PC-3 (cell line): ENCODE measurements at places on chromosomes 3 and 15. TPM values are rescaled to one million over a fixed set of nuclear protein-coding genes. Genes with fewer than 3 reads are reported as not detected.
A peak's percentile ranks its signal among the peaks of the same experiment; 100 is the strongest.

Gene RAD18
- 22.8 and 46.6 TPM in 2 replicates for total RNA-seq

Gene ASB7
- total RNA-seq = 7.8 and 9.6 TPM in 2 replicates

Gene EIF4E3
- 2.2 and 2.5 TPM in 2 replicates for total RNA-seq

Gene A4GNT
- not detected in 2 replicates for total RNA-seq

Gene C3orf49
- total RNA-seq = not detected in 2 replicates

Gene LIPH
- total RNA-seq = 0.35 and 1.0 TPM in 2 replicates

Gene ANKUB1
- total RNA-seq = not detected in 2 replicates

- no peak overlapping the region for H3K4me3 ChIP-seq
- DNase-seq = no peak
- H3K4me1 ChIP-seq = peaks cover 25% of the 10 kb centered on the region
- H3K27ac ChIP-seq = no peak overlapping the region
- no peaks in the 10 kb centered on the region for H3K27me3 ChIP-seq
Observed at GRCh38 chr15:37054336-37054735, 46.0 kb downstream of the MEIS2 start.

- DNase-seq = no peak
- no peak overlapping the region for H3K27ac ChIP-seq
- no peaks in the 10 kb centered on the region for H3K27me3 ChIP-seq
- peaks cover 12% of the 10 kb centered on the region for H3K36me3 ChIP-seq
Observed at GRCh38 chr15:101003706-101004105, 84.5 kb downstream of the LRRK1 start.

GRCh38 chr3:172042136-172042662, 2.8 kb downstream of the FNDC3B start:
- no peak for DNase-seq
- H3K27me3 ChIP-seq = no peaks in the 10 kb centered on the region
- no peak overlapping the region for H3K27ac ChIP-seq
- peak overlapping the region; percentile 95 for H3K4me3 ChIP-seq
- H3K4me1 ChIP-seq = peaks cover 39% of the 10 kb centered on the region
- H3K36me3 ChIP-seq = peaks cover 4% of the 10 kb centered on the region; the same call in 1 of the 2 replicates

- H3K27ac ChIP-seq = no peak overlapping the region
- no peaks in the 10 kb centered on the region for H3K36me3 ChIP-seq
- no peak overlapping the region for H3K4me3 ChIP-seq
Observed at GRCh38 chr3:28667646-28668621, 319.3 kb upstream of the AZI2 start.

- no peak overlapping the region for H3K4me3 ChIP-seq
- H3K36me3 ChIP-seq = no peaks in the 10 kb centered on the region
- no peaks in the 10 kb centered on the region for H3K27me3 ChIP-seq
- no peak for DNase-seq
- no peak overlapping the region for H3K27ac ChIP-seq
Observed at GRCh38 chr3:161940621-161940965, 444.0 kb downstream of the OTOL1 start.

DNA sequence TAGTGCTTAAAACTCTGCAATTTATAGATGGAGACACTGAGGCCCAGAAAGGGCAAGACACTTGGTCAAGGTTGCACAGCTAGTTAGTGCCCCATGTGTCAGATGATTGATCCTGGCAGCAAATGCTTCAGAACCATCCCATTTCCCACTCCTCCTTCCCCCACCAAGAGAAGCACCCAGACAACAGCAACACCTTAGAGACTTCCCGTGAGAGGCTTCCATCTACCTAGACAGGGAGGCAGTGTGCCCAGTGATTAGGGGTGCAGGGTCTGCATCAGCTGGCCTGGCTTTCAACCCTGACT, 77.6 kb downstream of the CORO2B start:
- H3K36me3 ChIP-seq = no peaks in the 10 kb centered on the region
- H3K27ac ChIP-seq = no peak overlapping the region
- H3K4me3 ChIP-seq = no peak overlapping the region
- no peak for DNase-seq

- no peaks in the 10 kb centered on the region for H3K36me3 ChIP-seq
- no peaks in the 10 kb centered on the region for H3K27me3 ChIP-seq
- H3K4me3 ChIP-seq = no peak overlapping the region
Observed at GRCh38 chr3:15973414-15973813, 175.6 kb upstream of the ANKRD28 start.

DNA sequence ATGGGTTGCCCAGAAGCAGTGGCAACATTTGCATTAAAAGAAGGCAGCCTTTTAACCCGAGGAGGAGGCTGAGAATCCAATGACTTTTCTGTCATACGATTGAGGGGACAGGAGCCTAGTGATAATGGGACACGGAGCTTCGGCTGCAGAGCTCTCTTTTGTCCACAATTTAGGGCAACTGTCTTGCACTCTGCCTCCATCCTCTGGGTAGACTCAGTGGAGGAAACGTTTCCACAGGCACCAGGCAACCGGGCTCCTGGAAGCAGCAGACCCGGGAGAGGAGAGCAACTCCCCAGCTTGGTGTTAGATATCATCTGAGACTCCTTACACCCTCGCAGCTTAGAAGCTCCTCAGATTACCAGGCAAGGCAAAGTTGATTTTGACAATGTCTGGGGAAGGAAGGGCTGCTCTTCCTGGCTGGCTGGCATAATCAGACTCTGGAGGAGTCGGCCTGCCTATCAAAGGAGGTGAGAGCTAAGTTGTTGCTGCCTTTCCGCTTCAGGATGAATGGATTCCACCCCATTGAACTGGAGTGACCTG, 43.5 kb upstream of the RNU6-1 start:
- H3K36me3 ChIP-seq = no peaks in the 10 kb centered on the region
- H3K27ac ChIP-seq = no peak overlapping the region
- H3K4me3 ChIP-seq = no peak overlapping the region
- DNase-seq = no peak
- no peaks in the 10 kb centered on the region for H3K27me3 ChIP-seq
- peaks cover 16% of the 10 kb centered on the region for H3K4me1 ChIP-seq

GRCh38 chr15:80904998-80905397, 84.6 kb downstream of the MESD start:
- no peak overlapping the region for H3K4me3 ChIP-seq
- no peak for DNase-seq
- no peaks in the 10 kb centered on the region for H3K27me3 ChIP-seq

- DNase-seq = no peak
- no peaks in the 10 kb centered on the region for H3K36me3 ChIP-seq
- no peaks in the 10 kb centered on the region for H3K4me1 ChIP-seq
- H3K4me3 ChIP-seq = no peak overlapping the region
- no peak overlapping the region for H3K27ac ChIP-seq
- H3K27me3 ChIP-seq = no peaks in the 10 kb centered on the region
Observed at GRCh38 chr15:76492538-76492937, 156.0 kb downstream of the ISL2 start.

DNA sequence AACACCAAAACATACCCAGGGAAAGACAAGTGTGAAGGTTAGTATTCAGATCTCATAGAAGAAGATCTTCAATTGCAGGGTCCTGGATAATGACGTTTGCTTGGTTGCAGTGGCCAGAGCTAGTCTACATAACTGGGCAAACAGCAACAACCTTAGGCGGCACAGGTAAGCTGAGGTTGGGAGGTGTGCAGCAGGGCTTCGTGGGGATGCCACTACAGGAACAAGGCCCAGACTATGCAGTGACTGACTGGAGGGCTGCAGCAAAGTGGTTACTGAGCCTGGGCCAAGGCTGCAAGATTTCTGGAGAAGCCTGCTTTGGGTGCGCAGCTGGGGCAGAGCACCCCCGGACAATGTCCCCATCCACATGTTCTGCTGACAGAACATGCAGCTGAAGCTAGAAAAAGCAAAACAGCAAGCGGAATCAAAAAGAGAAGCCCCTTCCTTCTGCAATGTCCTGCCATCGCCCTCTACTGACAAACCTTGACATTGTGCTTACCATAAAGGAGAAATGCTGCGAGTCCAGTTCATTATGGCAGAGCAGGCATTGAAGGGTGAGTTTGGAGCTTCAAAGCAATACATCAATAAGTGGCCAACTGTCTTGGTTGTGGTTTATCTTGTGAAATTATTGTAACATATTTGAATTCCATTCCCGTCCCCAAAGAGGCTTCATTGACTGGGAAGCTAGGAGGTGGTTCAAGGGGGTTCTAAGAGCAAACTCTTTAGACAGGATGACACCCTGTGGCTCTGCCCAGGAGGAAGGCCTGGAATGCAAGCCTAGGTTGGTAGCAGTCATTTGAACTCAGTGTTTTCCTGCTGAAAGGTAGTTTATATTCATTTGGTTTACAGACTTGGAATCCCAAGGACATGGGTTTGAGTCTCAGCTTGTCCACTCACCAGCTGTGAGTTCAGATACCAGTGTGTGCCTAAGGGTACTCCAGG, 217.0 kb downstream of the PDCD6IP start:
- no peaks in the 10 kb centered on the region for H3K27me3 ChIP-seq
- no peak overlapping the region for H3K27ac ChIP-seq
- no peak overlapping the region for H3K4me3 ChIP-seq

DNA sequence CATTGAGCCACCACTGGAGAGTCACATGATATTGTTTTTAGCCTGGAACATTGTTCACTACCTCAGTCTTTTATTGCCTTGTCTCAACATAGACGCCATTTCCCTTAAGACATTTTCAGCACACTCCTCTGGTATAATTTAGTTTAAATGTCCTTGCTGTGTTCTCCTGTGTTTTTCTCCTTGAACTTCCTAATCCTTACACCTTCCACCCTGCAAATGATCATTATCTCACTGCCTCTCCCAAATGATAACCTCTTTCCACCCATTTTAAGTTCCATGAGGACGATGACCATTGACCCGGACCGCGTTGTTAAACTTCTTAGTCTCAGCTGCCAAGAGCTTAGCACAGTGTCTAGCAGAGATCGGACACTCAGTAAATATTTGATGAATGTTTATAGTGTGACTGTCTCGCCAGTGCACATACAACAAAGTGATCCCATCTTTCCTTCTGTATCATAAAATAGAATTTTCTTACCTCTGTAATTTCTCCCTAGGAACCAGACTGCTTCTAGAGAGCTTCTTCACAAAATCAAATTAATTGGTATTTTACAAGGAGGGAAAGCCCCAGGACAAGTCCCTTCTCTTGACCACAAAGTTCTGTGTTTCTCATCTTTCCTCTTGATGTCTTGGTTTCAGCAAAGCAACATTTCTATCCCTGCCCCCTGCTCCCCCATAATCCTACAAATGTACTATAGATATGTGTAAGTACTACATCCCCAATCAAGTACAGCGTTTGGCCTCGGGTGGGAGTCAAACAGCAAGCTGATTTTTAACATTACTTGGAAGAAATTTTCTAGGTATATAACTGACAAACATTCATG, 429.6 kb downstream of the LPP start:
- H3K4me1 ChIP-seq = peaks cover 32% of the 10 kb centered on the region
- H3K4me3 ChIP-seq = peak overlapping the region; percentile 39
- peak overlapping the region; percentile 88 for H3K27ac ChIP-seq
- peak; percentile 73 for DNase-seq
- no peaks in the 10 kb centered on the region for H3K27me3 ChIP-seq

DNA sequence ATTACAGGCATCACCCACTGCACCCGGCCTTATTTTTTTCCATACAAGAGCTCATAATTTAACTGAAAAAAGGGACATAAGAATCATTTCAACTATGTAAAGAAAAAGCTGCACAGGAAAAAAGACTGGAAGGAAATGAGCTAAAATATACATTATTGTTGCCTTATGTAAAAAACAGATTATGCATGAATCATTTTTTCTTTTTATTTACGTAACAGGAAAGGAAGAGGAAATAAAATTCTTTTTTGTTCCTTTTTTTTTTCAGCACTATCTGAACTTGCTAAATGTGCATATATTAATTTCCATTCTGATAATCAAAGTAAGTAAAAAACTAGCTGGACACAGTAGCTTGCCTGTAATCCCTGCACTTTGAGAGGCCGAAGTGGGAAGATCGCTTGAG, 12.1 kb downstream of the KIF9 start:
- H3K4me3 ChIP-seq = no peak overlapping the region
- DNase-seq = no peak
- peaks cover 10% of the 10 kb centered on the region; the same call in 1 of the 2 replicates for H3K4me1 ChIP-seq
- H3K36me3 ChIP-seq = peaks cover 6% of the 10 kb centered on the region; the same call in 1 of the 2 replicates
- no peaks in the 10 kb centered on the region for H3K27me3 ChIP-seq
- no peak overlapping the region for H3K27ac ChIP-seq

DNA sequence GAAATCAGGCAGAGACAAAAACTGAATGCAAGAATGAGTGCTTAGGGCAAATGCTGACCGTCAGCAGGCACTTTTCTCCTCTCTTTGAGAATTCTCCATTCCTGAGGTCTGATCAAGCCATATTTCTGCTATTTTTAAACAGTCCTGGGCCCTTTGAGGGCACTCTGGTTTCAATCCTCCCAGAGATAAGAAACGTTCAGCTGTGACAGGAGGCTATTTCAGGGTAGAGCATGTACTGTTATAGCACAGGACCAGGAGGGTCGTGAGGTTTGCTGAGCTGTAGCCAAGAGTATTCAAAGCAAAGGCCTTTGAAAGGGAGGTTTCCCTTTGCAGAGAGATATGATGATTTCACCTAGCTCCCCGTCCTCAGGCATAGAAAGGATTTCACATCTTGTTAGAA, 39.6 kb upstream of the PDZRN3 start:
- DNase-seq = no peak
- H3K36me3 ChIP-seq = no peaks in the 10 kb centered on the region
- no peak overlapping the region for H3K27ac ChIP-seq
- H3K27me3 ChIP-seq = no peaks in the 10 kb centered on the region

GRCh38 chr3:187305881-187306280, 14.3 kb upstream of the MASP1 start:
- no peak overlapping the region for H3K27ac ChIP-seq
- H3K4me3 ChIP-seq = no peak overlapping the region

GRCh38 chr3:55658690-55659562, 171.8 kb upstream of the WNT5A start:
- no peak for DNase-seq
- H3K27me3 ChIP-seq = no peaks in the 10 kb centered on the region
- H3K27ac ChIP-seq = no peak overlapping the region
- H3K36me3 ChIP-seq = no peaks in the 10 kb centered on the region
- H3K4me1 ChIP-seq = peaks cover 11% of the 10 kb centered on the region; the same call in 1 of the 2 replicates

DNA sequence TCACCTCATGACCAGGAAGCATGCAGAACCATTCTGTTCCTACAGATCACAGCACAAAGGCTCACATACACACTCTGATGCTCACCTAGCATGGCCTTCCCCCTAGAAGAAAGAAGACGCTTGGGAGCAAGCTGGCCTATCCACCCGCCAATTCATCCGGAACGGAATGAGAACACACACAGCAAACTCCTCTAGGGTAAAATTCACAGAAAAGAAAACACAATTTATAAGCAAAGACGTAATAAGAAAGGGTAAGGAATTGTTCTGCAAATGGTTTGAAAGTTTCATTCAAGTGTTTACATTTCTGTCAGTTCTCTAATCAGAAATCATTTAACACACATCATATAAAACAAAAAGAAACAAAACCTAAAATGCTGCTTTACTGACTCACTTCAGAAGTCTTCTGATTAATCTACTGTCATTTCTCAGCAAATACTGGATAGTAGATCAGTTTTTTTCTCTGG, 218.1 kb downstream of the OSBPL10 start:
- DNase-seq = no peak
- H3K36me3 ChIP-seq = no peaks in the 10 kb centered on the region
- H3K4me3 ChIP-seq = no peak overlapping the region
- no peak overlapping the region for H3K27ac ChIP-seq
- no peaks in the 10 kb centered on the region for H3K27me3 ChIP-seq
- no peaks in the 10 kb centered on the region for H3K4me1 ChIP-seq

GRCh38 chr15:81304226-81304625, 19.7 kb downstream of the STARD5 start:
- no peak for DNase-seq
- no peak overlapping the region for H3K27ac ChIP-seq
- no peak overlapping the region for H3K4me3 ChIP-seq
- no peaks in the 10 kb centered on the region for H3K4me1 ChIP-seq
